IMR-90 (cell line): ENCODE measurements at places on chromosomes 5 and 9. TPM values are rescaled to one million over a fixed set of nuclear protein-coding genes. Genes with fewer than 3 reads are reported as not detected.

Gene WDR31
- polyA plus RNA-seq, result 0.19 and 0.29 TPM in 2 replicates

- no peak for DNase-seq
Measured at GRCh38 chr9:123399803-123400378, 43.9 kb downstream of the CRB2 start.

- DNase-seq, result peak; percentile 1
Measured at GRCh38 chr5:6525910-6526309, 77.3 kb downstream of the UBE2QL1 start.

GRCh38 chr9:101536938-101537337, 3.3 kb downstream of the RNF20 start:
- peak; percentile 51 for DNase-seq

GRCh38 chr9:4020038-4020754, 279.7 kb downstream of the GLIS3 start:
- peak; percentile 56 for DNase-seq

DNA sequence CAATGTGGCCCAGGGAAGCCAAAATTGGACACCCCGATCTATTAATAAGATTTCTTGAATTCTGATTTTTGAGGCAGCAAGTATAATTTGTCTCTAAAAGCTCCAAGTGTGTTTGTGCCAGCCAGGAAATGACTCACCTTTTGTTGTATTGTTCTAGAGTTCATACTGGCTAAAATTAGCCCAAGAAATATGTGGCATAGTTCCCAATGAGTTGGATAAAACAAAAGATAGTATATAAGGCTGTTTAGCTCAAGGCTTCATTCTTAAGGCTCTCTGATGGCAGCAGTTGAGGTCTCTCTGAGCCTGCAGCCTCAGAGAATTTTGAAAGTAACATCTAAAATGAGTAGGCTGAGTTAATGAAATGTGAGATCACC, 21.6 kb downstream of the HMGXB3 start:
- peak; percentile 87 for DNase-seq
